ENCODE measurements at places on chromosomes 7 and 10.

GRCh38 chr7:115135769-115136410 lies 214.0 kb downstream of the MDFIC start:
- no peak for DNase-seq

GRCh38 chr7:138515001-138515528 lies 55.0 kb downstream of the TRIM24 start:
- no peak for DNase-seq

- peak; percentile 2 for DNase-seq
Measured at GRCh38 chr10:92087750-92088395, 164.3 kb downstream of the BTAF1 start.

DNA sequence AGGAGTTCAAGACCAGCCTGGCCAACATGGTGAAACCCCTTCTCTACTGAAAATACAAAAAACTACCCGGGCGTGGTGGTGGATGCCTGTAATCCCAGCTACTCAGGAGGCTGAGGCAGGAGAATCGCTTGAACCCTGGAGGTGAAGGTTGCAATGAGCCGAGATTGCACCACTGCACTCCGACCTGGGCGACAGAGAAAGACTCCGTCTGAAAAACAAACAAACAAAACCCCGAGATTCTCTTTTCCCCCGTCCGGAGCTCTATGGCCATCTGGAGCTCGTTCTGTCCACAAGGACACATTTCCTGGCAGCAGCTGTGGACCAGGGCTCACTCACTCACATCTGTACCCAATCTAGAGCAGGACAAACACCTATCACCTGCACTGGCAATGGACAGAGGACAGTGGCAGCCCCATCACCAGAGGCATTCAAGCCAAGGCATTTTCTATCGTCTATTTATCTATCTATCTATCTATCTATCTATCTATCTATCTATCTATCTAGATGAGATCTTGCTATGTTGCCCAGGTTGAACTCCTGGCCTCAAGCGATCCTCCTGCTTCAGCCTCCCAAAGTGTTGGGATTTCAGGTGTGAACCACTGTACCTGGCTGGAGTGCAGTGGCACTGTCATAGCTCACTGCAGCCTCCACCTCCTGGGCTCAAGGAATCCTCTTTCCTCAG lies 167.1 kb upstream of the TNRC18 start:
- no peak for DNase-seq

All from activated CD4-positive, CD25-positive, alpha-beta regulatory T cell treated with anti-CD3 and anti-CD28 coated beads, Interleukin-2, amount 50 U/mL, for 16 hours (primary cell).